ENCODE measurements at places on chromosomes 7 and 10.

DNA sequence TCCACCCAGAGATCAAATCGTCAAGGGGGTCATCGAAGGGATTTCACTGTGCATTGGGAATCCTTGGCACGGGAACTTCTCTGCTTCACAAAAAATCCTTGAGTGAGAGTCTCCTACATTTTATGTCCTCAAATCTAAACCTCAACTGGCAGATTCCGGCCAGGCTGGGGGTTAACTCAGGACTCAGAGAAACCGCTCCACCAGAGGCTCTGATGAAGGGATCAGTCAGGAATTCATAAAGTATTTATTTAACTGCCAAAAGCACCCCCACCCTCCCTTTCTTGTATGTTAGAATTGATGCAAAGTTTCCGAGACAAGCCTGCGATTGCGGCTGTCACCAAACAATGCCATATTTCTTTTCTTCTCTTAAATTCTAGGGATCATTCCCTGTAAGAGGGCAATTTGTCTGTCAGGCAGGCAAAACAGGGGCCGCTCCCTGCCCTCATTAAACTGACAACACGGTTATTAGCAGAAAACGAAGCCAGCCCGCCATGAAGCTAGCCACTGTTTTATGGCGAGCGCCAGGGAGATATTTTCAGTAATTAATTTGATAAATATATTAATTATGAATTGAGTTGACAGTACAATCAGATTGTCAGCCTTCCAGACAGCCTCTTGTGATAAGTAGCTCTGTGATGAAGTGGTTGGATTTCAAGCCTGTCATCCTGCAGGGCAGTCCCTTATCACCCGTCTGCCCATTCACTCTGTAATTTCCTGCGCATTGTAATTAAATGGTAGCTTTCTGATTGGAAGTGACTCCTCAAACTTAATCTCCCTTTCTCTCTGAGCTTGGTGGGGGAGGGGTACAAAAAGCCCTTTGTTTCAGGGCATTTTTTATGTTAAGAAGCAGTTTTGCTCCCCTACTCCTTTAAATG lies 153.0 kb upstream of the GPR26 start:
- peak; percentile 30 for DNase-seq

GRCh38 chr10:35495521-35496119 lies 109.5 kb upstream of the GJD4 start:
- no peak for DNase-seq

- no peak for DNase-seq
Observed at GRCh38 chr7:132291481-132291880, 284.8 kb downstream of the PLXNA4 start.

- DNase-seq: peak; percentile 75
Observed at GRCh38 chr7:46003896-46004875, 83.1 kb upstream of the IGFBP3 start.

- DNase-seq: peak; percentile 73
Observed at GRCh38 chr10:133260895-133261725, 15.6 kb downstream of the ADAM8 start.

DNA sequence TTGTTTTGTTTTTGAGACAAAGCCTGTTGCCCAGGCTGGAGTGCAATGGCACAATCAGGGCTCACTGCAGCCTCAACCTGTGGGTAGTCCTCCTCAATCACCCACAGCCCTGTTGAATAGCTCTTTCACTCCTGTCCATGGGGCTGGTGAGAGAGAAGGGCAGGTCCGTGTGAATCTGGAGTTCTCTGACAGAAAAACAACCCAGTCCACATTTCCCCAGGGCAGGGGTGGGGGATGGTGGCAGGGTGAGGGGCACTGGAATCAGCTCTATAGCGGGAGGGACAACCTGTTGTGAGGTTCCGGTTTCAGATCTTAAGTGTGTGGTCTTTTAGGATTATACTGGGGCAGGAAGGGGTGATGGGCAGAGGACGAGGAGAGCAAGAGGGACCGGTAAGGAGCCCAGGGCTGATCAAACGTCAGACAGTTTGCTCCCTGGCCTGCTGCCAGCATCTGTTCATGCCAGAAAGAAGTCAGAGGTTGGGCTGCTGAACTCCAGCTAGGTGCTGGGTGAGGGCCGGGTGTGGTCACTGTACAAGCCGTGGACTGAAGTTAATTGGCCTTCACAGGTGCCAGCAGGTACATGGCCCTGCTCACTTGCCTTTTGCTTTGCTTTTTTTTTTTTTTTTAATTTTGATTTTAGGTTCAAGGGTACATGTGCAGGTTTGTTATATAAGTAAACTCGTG lies 33.2 kb upstream of the MKRN1 start:
- DNase-seq: no peak

DNA sequence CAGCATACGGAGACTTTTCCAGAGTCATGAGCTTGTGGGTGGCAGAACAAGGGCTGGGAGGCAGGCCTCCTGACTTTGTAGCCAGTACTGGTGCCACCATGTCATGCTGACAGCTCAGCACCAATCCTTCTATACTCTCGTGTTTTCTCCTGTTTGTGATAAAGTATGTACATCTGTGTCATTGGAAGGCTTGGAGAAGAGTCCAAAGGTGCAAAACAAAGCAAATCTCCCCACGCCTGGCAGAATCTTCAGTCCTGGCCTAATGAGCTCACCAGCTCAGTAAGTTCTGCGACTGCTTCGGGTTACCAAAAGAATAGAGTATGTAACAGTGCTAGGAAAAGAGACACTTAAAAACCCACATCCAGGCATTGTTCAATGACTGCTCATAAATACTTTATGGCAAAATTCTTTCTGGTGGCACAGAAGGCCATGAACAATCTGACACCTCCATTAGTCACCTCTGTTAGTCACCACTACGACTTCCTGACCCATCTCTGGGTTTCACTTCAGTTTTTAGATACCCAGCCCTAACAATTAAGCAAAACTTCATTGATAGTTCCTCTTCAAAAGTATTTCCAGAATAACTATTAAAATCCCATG lies 24.5 kb downstream of the STEAP1 start:
- peak; percentile 56 for DNase-seq

DNA sequence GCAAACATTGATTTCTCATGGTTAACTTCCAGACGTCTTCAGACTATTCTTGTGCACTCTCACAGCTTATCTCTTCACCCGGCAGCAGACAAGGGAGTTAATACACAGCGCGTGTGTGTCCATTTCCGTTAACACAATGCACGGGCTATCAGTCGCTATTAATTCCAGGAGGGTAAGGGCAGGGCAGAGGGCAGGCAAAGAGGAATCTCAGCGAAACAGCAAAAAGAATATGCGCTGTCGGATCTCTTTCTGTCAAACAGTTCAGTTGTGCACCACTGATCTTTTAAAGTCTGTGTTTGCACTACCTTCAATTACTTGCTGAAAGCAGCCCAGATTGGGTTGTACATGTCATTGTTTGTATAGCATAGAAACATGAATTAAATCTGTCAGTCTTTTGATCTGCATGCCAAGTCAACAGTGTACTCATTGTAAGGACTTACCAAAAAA lies 41.1 kb upstream of the CABCOCO1 start:
- no peak for DNase-seq

DNA sequence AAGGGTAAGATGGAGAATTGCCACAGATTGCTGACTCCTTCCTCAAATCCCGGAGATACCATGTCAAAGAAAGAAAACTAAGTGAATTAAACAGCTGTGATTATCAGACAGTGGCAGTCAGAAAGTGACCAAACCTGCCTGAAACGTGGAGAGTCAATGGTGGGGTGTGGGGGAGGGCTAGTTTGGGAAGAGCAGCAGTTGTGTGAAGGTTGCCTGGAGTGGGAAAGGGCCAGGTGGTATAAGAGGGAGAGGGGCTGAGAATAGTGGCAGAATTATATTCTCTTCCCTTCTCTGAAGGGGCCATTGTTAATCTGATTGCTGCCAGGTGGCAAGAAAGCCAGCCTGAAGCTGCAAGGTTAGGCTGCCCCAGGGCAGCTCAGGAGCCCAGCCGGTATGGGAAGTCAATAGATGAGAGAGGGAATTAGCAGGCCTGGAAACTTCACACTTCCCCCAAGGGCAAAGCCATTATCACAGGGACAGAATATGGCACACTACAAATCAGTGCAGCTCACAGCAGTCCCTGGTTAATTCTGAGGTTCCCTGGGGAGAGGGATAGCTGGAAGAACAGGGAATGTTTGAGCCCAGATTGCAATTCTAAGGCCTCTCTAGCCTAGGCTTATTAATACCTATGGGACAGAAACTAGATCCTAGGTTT lies 83.9 kb upstream of the ITGB1 start:
- no peak for DNase-seq

DNA sequence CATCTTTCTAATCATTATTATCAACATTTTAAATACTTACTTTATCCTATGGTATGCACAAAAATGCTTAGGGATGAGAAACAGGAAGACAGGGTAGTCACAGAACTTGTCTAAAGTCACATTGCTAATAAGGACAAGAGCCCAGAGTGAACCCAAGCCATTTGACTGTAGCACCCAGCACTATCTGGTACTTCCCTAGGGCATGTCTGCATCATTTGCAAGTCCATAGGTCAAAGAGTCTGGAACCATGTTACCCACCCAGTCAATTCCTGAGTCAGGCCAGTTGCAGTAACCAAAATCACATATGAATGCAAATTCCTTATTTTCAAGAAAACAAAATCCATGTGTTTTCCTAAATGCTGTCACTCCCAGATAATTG lies 19.1 kb downstream of the ASAH2 start:
- DNase-seq: no peak

DNA sequence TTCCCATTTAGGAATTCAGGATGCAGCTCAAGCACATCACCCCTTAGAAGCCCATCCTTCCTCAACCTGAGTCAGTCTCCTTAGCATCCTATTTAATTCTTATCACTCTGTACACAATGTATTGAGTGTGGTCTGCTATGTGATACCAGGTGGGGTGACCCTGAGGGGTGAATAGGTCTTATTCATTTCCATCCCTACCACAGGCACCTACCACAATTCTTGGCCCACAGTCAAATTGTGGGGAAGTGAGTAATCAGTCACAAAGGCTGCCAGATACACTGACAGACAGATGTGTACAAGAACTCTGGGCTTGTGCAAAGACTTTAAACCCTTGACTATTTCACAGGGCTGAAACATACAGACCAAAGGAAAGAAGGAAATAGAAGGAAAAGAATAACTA lies 560.5 kb downstream of the PARD3 start:
- DNase-seq: peak; percentile 22

DNA sequence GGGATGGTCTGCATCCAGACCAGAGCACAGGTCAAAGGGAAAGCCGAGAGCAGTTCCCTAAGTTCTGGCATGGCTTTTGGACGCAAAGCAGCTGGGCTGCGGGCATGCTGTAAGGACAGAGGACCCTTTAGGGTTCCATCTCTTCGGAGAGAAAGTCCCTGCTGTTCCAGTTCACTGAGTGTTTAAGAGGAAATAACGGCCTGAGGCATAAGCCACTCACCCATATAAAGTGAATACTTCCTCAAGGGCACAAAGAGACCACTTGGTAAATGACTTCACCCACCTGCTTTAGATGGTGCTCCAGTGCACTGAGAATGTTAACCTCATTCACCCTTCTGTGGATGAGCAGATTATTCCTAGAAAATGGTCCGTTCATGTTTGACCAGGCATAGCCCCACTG lies 586.7 kb upstream of the GALNT17 start:
- DNase-seq: no peak

- no peak for DNase-seq
Observed at GRCh38 chr7:30778255-30779025, 7.2 kb downstream of the MINDY4 start.

- peak; percentile 8 for DNase-seq
Observed at GRCh38 chr7:116952635-116953371, 498 bp upstream of the ST7 start.

DNA sequence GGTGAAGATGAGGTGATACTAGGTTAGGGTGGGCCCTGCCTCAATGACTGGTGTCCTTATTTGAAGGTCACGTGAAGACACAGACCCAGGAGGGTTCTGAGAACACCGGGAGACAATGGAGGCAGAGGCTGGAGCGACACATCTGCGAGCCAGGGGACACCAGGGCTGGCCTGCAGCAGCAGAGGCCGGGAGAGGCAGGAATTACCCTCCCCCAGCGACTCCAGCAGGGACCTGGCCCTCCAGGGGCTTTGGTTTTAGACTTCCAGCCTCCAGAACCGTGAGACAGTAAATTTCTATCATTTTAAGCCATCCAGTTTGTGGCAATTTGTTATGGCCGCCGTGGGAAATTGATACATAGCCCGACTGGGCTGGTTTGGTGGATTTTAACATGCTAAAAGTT lies 152.2 kb downstream of the DNAJB6 start:
- DNase-seq: no peak

- DNase-seq: no peak
Observed at GRCh38 chr10:64458306-64458705, 937.1 kb downstream of the REEP3 start.

GRCh38 chr10:43415544-43415943 lies 6.6 kb upstream of the HNRNPF start:
- DNase-seq: no peak

- no peak for DNase-seq
Observed at GRCh38 chr7:131364767-131365344, 37.2 kb downstream of the MKLN1 start.

- no peak for DNase-seq
Observed at GRCh38 chr10:5522913-5523560, 1.7 kb upstream of the CALML3 start.

DNA sequence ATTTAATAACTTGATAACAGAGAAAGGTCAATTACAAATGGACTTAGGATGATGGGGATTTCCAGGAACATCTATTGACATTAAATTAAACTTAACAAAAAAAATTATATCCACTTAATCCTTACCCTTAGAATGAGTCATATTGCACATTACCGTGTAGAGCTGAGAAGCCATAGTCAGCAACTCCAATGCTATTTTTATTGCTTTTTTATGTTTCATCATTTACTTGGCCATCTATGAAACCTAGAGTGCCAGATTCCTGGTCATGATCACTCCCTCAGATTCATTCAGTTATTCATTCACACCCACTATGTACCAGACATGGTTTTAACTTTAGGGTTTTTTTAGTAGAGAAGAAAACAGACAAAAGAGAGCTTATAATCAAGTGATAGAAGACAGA lies 1180.4 kb downstream of the CNTNAP2 start:
- peak; percentile 12 for DNase-seq

DNA sequence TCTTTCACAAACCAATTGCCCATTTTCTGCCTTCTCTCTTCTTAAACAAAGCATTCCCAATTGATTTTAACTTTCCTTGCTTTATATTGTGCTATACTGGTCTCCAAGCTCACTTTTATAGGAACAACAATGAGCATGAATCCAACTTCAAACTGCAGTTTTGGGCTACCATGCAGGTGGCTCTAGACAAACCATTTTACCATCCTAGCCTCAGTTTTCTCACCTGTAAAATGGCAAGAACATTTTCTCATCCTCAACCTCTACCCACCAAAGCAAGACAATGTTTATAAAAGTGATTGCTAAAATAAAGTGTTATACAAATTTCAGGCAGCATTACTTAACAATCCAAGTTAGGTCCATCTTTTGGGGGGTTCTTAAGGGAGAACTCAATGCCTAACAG lies 66.8 kb upstream of the ASAH2 start:
- no peak for DNase-seq
